ENCODE measurements at places on chromosomes 12 and 14.

DNA sequence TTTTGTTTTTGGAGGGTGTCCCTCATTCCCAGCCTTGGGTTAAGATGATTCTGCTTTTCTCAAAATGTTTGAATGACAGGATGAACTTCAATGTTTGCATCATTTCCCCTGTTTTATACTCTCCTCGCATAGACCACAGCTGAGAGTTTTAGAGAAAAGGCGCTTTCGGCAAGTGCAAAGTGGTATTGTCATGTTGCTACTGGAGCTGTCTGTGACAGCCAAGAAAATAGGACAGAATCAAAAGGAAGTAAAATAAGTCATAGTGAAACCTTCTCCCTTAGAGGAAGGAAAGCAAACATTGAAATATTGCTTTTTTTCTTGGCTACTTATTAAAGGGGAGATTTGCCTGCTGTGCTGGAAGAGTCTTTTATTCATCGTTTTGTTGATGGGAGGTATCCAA is 33.5 kb upstream of the ARHGAP5 start:
- DNase-seq: no peak

GRCh38 chr12:22881878-22882385 is 257.0 kb downstream of the ETNK1 start:
- DNase-seq: no peak

- no peak for DNase-seq
Measured at GRCh38 chr14:105591052-105591451, 64.7 kb downstream of the TMEM121 start.

- DNase-seq: no peak
Measured at GRCh38 chr12:13851828-13852227, 129.6 kb downstream of the GRIN2B start.

DNA sequence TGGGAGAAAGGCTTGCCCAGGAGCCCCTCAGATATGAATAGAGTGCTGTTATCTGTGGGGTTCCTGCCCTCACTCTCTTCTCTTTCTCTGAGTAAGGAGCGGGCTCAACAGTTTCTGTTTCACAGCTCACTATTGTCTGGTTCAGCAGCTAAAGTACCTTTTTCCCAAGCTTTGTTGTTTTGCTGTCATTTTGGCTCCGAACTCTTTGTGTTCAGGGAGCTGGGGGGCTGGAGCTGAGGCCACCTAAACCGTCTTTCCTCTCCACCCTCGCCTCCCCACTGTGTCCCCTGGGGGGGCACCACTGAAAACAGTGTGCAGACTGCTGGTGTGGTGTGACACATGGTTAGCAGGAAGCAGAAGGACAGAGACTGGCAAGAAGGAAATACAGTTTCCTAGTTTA is 51.4 kb downstream of the FBXW8 start:
- no peak for DNase-seq

GRCh38 chr12:56948457-56948777 is 9.0 kb downstream of the RDH16 start:
- no peak for DNase-seq

GRCh38 chr12:6044082-6044481 is 80.4 kb downstream of the VWF start:
- no peak for DNase-seq

DNA sequence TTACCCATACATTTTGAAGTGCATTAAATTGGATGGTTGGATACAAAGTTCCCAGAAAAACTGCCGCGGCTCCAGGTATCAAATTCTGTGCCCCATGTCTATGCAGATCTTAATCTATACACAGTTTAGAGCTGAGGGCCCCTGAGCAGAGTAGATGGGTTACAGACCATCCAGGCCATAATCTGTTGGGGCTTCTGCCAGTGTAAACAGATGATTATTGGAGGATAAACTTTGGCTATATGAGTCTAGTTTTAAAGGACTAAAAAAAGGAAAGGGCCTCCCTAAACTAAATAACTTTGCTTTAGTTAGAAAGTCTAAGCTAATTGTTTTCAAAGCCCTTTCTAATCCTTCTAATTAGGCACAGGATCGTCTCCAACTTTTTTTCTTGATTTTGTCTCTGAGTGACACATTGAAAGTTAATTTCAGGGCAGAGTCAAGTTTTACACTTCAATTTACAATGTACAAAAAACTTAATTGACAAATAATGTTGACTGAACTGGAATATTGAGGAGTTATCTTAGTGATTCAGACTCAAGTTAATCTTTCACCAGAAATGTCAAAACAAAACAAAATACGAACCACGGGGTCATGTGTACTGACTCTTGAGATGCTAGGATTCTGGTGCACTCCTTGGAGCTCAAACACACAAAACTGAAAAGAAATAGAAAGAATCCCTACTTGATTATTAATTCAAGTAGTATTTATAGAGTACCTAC is 133.9 kb upstream of the SCAF11 start:
- no peak for DNase-seq

DNA sequence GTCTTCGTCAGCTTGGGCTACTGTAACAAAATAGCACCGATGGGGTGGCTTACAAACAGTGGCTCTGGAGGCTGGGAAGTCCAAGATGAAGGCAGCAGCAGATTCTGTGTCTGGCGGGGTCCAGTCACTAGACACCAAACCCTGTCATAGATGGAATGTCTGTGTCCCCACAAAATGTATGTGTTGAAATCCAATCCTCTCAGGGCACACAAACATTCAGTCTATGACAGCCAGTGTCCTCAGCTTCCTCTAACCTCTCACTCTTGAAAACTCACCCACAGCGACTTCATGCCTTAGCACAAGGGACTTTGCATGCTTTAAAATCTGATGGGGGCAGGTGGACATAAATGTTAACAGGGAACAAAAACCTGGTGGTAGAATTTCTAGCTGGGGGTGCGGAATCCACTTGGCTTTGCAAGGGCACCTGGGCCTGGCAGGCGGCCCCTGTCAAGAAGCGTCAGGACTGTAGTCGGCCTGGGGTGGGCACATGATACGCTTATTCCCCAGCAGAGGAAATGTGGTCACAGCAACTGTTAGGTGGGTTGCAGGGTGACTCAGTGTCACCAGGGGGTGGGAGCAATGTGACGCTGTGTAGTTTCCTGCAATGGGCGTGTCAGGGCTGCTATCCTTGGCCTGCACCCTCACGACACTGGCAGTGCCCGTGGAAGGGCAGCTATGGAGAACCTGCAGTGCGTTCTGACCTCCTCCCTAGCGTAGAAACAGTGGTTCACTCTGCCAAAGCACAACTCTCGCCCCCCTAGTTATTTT is 17.7 kb downstream of the RIN3 start:
- DNase-seq: no peak

- DNase-seq: no peak
Measured at GRCh38 chr12:94710933-94711332, 60.6 kb upstream of the TMCC3 start.

GRCh38 chr12:26554332-26554731 is 278.7 kb downstream of the ITPR2 start:
- DNase-seq: no peak

- DNase-seq: no peak
Measured at GRCh38 chr12:64220046-64220445, 2.0 kb downstream of the KICS2 start.

- no peak for DNase-seq
Measured at GRCh38 chr12:131672941-131673887, 37.7 kb upstream of the SFSWAP start.

DNA sequence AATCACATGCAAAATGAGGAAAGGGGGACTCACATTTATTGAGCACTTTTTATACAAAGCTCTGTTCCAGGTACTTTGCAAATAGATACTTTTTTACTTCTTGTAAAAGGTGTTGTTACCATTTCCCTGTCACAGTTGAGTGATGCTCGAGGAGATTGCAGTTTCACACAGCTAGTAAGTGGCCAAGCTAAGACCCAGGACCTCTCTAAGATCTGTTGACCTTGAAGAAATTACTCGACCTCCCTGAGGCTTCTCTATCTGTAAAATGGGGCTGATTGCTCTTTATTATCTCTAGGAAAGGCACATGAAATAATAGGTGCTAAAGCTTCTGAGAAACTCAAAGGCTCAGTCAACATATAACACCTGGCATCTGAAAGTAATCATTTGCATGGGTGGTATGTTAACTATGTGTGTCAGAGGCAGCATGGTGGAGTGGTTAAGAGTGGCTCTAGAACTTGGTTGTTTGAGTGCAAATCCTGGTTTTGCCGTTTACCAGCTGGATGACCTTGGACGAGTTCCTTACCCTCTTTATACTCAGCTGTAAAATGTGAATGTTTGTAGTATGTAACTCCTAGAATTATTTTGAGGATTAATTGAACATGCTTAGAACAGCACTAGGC is 41.5 kb downstream of the IFT81 start:
- no peak for DNase-seq

- no peak for DNase-seq
Measured at GRCh38 chr12:7877420-7877819, 4.7 kb upstream of the SLC2A14 start.

DNA sequence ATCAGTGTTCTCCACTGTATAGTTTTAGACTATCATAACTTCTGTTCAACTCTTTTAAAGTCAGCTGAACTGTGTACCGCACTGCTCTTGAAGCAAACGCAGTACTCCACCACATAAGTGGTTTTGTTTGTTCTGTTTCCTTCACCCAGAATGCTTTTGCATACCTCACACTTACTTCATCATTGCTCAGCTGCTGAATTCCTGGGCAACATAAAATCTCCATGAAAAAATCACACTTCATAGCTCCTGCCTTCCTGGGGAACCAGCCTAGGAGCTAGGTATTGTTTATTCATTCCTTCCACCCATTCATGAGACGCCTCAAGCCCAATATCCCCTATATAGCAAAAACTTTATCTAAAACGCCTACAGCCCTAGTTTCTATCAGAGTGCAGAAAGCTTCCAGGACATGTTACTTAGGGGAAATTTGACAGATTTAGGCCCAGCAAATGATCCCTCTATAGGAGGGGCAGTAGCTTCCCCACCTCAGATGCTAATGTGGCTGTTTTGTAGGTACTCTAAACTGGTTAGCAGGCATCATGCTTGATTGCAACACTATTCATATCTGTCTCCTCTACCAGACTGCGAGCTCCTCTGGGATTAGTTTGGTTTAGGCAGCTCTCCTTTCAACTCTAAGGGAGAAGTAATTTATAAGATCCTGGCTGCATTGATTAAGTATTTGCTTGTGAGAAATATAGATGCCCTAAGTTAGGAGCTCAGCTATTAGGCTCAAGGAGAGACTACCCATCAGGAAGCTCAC is 44.5 kb downstream of the LRRC9 start:
- DNase-seq: no peak

DNA sequence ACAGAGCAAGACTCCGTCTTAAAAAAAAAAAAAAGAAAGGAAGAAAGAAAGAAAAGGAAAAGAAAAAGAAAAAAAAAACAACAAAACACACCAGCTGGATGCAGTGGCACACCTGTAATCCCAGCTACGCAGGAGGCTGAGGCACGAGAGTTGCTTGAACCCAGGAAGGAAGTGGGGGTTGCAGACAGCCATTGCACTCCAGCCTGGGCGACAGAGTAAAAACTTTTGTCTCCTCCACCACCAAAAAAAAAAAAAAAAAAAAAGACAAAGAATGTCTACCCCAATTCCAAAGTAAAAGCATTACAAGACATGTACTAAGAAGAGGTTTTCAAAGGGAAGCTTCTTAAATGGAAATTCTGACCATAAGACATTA is 53.4 kb downstream of the HNRNPC start:
- no peak for DNase-seq

GRCh38 chr12:94740601-94741362 is 90.4 kb upstream of the TMCC3 start:
- DNase-seq: no peak

GRCh38 chr14:100771121-100771800 is 44.6 kb downstream of the DLK1 start:
- DNase-seq: no peak

GRCh38 chr12:65622056-65622455 is 202.2 kb upstream of the HMGA2 start:
- DNase-seq: no peak
